ENCODE measurements at places on chromosomes 13 and 19.

DNA sequence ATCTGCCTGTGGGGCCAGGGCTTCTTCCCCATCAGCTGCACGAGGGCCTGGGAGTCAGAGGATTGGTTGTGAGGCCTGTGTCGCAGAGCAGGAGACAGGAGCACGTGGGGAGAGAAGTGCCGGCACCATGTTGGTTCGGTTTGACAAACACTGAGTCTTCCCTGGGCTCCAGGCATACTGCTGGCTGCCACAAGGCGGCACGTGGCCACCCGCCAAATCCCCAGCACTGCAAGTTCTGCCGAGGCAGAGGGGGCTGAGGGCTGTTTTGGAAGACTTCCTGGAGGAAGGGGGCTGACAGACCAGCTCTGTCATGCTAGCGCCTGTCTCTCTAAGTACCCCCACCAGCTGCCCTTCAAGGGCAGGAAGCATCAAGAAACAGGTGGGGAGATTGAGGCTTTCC, 9.5 kb downstream of the SHANK1 start:
- ATAC-seq: no peak

DNA sequence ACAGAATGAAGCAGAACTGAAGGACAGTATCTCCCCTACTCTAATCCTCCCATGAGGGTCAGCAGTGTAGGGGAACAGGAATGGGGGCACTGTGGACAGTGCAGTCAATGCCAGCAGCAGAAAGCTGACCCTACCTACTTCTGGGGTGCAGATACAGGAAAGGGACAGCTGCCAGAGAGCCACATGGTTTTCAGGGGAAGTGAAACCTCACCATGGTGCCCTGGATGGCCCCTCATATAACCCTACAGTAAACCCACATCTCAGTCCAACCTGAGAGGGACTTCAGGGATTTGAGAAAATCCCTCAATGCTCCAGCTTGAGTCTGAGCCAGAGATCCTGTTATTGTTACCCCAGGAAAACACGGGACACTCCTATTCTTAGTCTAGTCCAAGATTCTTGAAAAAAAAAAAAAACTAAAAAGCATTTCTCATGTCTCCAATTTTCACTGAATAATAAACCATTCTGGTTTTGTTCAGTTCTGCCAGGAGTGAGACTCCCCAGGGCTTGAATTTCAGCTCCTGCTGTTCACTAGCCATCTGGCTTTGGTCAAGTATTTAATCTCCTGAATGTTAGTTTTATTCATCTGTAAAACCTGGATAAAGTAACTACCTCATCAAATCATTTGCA, 511.6 kb upstream of the ARGLU1 start:
- ATAC-seq: no peak

GRCh38 chr19:18274781-18275356, 617 bp upstream of the IQCN start:
- ATAC-seq: peak; percentile 42

- ATAC-seq: no peak
Measured at GRCh38 chr19:20209051-20209450, 42.0 kb downstream of the ZNF486 start.

GRCh38 chr19:39030854-39031367, 1.4 kb downstream of the FBXO27 start:
- ATAC-seq: no peak

GRCh38 chr19:55820037-55820436, 11.8 kb downstream of the NLRP11 start:
- ATAC-seq: no peak

DNA sequence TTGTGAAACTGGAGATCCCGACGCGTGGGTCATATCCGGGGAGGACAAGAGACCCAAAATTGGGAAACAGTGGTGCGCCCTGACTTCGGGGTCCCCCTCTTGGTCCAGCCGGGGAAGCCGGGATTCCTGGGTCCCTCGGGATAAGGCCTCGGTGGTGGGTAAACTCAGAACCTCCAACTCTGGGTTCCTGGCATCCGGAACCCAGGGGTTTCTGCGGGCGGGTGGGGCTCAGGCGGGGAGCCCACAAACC, 688 bp downstream of the ZFP36 start:
- no peak for ATAC-seq

DNA sequence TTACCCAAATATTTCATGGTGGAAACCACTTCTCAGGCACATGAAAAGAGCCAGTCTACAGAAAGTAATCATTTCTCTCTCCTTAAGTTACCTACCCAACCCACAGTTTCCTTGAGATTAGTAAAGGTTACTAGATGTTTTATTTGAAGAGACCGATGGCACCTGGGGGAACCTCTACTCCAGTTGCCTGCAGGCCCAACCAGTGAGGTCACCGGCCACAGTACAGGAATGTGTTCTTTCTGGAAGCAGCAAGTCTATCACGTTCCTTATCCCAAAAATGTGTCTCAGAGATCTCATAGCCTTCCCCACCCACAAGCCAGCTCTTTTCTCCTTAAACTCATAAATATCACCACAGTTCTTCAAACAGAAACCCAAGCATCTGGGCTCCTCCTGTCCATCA, 316.1 kb downstream of the COG6 start:
- no peak for ATAC-seq

DNA sequence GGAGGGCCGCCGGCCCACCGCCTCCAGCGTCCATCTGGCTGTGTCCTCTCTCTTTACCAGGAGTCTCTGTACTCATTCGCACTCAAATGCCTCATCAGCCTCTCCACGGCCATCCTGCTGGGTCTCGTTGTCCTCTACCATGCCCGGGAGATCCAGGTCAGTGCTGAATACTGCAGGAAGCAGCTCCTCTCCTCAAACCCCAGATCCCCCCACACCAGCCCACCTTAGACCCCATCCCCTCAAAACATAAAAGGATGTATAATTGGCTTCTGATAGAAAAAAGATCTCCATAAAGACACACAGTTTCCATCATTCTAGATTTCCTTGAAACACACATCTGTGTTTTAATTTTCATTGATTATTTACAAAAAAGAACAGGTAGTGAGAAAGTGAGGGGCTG, 8.1 kb downstream of the KCNN1 start:
- no peak for ATAC-seq

DNA sequence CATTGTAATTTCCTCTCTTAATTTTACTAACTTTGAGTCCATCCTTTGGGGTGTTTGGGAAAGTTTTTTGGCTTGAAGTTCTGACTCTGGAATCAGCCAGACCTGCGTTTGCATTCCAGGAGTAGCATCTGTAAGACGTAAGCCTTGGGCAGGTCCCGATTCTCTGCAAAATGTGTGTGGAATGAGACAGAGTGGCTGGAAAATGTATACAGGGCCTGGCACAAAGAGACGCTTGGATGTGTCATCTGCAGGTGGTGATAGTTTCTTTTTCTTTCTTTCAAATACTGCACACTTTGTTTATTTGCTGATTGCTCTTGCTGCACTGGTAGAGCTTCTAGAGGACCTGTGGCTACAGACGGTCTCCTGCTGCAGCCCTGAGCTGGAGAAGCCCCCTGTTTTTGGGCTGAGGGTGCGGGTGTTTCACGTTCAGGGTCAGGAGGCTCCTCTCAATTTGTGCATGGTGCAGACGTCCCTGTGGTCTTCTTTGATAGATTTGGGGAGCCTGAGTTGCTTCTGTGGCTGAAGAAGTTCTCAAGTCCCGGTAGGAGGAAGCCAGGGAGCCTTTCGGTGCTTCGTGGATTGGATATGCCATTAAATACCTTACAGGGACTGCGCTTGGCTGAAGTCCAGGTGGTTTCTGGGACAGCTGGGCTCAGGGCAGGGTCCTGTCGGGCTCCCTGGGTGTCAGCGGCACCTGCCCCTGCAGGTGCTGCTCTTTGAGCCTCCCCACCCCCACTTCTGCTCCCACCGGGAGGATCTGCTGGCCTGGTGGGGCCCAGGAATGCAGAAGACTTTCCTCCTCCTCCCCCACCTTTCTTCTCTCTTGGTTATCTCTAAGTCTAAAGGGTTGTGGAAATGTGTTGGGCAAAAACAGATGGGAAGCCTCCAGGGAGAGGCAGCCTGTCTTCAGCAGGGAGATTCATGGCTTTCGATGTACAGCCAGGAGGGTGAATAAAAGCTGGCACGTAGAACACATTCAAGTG, 44.0 kb upstream of the GAS6 start:
- peak; percentile 45 for ATAC-seq

GRCh38 chr13:36072152-36072935, 58.8 kb downstream of the DCLK1 start:
- no peak for ATAC-seq

- ATAC-seq: no peak
Measured at GRCh38 chr19:5889288-5889971, 14.2 kb downstream of the NDUFA11 start.

GRCh38 chr13:78758549-78758948, 99.6 kb upstream of the OBI1 start:
- no peak for ATAC-seq

DNA sequence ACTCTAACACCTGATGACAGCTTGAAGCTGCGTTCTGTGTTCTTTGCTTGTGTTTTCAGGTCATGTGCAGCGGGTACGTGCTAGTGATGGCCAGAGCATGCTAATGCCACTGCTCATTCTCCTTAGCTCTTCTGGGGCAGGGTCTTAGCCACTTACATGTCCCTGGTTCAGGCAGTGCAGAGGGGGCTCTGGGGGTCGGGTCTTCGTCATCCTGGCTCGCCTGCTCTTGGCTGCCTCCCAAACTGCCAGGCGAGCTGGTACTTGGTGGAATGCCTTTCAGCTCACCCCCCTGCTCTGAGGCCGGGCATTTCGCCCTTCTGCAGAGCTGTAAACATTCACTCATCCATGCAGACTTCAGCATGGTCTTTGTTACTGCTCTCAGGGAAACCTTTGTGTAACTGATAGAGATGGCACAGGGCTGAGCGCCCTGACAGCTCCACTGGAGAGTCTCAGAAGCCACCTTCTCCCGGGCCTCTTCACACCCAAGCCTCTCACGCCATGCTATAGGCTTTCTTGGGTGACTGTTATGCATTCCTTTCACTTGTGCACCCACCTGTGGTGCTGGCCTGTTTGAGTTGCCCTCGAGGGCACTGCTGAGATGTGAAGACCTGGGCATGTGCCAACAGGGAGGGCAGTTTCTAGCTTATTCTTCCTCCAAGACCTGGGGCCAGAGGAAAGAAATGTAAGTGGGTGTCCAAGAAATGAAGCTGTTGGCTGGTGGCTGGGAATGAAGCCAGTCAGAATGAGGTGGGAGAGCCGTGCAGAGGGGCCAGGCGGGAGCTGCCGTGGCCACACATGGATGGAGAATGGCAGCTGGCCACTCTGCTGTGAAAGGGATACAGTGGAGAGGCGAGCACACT, 24.4 kb downstream of the FAM124A start:
- peak; percentile 91 for ATAC-seq

DNA sequence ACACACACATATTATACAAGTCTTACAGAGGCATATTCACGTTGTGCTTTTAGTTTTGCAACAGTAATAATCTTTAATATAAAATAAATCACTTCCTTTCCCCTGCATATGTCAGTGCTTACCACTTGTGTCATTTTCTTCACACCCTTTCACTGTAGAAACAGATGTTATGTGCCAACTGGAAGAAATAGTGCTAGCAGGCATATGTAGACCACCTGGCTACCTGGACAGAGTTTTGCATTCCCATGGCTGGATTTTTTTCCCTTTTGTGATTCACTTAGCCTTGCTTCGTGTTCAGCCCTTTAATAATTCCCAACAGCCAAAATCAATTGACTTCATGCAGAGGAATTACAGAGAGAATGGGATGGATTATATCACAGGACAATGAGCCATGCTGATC, 399.1 kb upstream of the SPRY2 start:
- ATAC-seq: no peak

GRCh38 chr19:55111238-55111831, 6.1 kb downstream of the PPP1R12C start:
- ATAC-seq: no peak

- ATAC-seq: no peak
Measured at GRCh38 chr13:92164822-92165221, 766.4 kb downstream of the GPC5 start.

DNA sequence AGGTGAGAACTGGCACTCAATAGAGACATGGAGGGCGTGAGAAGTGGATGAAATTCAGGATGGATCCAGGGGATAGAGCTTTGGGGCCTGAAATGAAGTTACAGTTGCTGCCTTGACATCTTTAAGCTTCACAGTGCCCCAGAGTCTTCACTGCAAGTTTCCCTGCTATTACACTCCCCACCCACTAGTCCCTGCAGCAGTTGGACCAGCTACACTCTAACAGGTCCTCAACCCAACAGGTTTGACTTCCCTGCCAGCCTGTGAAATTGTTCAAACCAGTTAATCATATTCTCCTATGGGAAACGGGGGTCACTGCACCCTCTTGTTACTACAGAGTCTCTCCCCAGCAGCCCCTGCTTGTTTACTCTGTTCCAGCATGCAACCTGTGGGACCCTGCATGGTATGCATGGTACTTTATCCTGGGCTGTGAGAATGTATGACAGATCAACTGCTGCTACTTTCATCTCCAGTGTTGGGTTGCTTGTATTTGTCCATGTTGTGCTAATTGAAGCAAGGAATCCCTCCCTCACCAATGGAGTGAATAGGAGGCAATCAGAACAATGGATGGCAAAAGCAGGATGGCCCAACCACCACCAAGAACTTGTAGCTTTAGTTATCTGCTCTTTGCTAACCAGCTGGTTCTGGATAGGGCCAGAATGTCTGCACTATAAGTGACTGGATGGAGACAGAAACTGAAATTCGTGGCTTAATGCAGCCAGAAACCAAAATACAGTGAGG, 314.2 kb downstream of the OLFM4 start:
- ATAC-seq: no peak

DNA sequence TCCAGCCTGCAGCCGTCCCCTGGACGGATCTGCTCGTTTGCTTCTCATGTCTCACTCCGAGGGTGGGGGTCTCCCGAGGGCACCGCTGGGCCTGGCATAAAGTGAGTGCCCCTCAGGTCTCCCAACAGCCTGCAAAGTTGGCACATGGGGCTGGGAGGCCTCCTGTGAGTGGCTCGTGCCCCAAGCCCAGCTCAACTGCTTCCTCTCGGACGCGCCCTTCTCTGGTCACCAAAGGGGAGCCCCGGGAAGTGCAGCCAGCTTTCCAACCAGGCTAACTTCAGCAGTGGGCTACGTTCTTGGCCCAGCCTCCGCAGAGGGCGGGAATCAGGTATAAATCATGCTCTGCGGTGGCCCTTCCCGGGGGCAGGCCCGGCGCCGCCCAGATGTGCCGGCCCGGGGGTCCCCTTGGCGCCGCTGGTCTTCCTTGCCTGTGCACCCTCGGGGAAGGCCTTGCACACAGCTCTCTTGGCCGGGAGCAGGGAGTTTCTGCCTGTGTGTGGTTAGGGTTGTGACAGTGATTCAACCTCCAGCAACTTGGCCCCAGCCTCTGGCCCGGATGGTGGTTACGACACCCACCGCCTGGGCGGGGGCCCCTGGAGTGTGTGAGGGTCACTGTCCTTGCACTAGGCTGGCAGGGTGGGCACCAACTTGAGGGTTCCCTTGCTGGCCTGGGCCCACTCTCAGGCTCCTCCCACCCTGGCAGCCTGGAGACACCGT, 20.7 kb downstream of the CEBPG start:
- no peak for ATAC-seq

DNA sequence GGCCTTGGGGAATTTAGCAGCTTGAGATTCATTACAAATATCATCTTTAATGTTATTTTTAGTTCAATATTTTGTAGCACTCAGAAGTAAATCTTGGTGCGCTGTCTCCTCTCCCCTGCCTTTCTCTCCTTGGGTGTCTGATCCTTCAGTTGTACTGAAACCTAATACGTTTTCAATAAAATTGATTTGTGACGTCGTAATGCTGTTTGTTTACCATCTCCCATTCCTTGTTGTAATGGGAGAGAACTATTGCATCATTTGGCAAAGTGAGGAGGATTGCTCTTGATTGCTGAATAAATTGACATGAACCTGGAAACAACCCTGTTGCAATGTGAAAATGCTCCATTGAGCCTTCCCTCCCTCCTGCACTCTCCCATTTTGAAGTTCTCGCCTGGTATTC, 43.2 kb upstream of the TSHZ3 start:
- ATAC-seq: peak; percentile 69

Measured in motor neuron (in vitro differentiated cells).